ENCODE measurements at places on chromosomes 5 and 9. TPM values are rescaled to one million over a fixed set of nuclear protein-coding genes. Genes with fewer than 3 reads are reported as not detected.
A peak's percentile ranks its signal among the peaks of the same experiment; 100 is the strongest.

DNA sequence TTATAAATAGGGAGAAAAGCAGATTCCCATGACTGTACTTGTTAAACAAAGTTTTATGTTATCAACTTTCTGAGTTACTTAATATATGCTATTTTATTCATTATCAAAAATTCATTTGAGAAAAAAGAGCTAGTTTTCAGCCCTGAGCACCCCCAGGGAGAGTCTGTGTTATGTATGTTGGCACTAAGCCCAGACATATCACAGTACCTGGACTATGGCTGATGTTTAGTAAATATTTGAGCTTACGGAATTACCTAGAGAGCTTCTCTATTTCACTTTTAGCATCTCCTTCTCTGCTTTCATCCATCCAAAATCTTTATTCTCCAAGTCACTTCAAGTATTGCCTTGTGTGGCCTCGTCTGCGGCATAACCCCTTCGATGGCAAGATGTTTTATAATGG, 225.9 kb upstream of the PCSK5 start:
- no peak for DNase-seq

DNA sequence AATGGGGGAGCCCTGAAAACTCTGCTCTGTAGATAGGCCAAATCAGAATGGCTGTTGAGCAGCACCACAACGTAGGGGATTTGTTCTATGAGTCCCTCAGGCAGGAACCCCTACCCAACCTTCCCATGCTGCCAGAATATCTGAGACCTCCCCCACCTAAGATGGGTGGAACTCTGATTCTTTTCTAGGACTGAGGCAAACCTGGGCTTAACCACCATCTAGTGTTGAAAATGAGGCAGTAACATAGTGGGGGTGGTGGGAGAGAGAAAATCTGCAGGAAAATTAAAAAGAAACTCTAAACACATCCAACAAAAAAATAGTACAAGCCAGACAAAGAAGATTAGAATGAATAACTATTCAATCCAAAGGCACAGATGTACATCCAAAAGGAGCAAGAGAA, 228.4 kb downstream of the ATPSCKMT start:
- no peak for DNase-seq

DNA sequence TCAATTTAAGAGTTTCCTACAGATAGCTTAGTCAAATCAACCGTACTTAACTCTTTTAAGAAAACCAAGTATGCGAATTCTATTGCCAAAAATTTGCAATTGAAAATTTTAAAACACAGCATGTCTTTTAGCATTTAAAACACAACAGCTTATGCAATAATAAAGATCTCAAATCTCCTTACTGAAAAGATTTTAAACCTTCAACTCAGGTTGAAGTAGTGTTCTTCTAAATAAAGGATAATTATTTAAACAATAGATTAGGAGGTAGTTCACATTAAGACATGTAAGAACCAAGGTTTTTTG, 5.5 kb downstream of the NR3C1 start:
- DNase-seq = peak; percentile 17

DNA sequence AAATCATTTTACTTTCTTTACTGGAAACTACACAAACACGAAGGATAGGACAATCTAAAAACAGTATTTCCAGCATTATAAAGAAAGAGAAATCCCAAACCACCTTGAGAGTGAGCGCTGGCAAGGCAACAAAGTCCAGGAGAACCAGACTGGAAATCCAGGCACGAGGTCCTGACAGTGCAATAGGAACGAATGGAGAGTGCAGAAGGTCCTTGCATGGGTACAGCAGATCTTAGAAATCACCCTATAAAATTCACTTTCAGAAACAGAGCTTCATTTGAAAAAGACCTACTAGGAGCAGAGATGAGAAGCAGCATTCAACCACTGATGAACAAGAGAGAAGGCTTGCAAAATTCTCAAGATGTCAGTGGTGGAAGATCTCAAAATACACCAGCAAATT, 133.7 kb upstream of the ST8SIA4 start:
- no peak for DNase-seq

DNA sequence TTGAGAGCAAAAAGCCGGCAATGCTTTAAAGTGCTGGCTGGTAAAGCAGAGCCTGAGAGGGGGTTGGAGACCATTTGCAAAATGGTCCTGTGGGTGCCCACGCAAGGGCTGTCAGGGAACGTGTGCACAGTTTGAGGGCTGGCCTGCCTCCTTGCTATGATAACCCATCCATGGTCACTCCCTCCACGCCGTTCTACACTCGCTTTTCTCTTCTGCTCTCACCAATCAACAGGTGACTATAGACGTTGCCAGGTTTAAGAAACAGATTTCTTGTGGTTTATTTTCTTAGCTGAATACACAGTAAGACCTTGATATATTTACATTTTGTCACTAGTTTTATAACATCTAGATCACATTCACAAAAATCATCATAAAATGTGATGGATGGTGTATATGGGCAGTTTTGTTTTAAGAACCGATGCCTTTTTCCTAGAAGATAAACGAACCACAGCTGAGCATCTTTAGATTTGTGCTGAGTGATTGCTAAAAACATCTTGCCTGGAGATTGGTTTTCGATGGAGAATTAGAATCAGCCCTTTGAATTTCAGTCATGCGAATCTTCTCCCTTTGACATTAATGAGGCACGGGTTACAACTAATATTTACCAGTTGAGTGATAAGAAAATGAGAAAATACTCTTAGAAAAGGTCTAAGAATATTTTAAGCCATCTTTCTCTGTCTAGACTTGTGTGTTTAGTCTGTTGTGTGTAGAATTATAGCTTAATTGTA, 13.9 kb downstream of the MAP1B start:
- DNase-seq = no peak

DNA sequence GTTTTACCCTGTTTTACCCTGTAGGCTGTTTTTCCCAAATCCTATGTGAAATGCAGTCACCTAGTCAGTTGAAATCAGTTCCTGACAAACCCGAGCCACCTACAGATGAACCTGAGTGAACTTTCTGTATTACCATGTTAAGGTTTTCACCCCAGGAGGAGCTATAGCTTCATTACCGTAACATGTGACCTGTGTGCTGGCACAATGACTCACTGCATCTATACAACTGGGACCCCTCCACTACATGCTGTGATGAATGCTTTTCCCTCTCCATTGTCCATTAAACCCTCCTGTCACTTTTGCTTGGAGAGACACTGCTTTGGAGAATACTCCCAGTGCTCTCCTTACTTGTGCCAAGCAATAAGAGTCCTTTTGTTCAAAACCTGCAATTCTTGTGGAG, 1974.8 kb downstream of the EFNA5 start:
- no peak for DNase-seq

DNA sequence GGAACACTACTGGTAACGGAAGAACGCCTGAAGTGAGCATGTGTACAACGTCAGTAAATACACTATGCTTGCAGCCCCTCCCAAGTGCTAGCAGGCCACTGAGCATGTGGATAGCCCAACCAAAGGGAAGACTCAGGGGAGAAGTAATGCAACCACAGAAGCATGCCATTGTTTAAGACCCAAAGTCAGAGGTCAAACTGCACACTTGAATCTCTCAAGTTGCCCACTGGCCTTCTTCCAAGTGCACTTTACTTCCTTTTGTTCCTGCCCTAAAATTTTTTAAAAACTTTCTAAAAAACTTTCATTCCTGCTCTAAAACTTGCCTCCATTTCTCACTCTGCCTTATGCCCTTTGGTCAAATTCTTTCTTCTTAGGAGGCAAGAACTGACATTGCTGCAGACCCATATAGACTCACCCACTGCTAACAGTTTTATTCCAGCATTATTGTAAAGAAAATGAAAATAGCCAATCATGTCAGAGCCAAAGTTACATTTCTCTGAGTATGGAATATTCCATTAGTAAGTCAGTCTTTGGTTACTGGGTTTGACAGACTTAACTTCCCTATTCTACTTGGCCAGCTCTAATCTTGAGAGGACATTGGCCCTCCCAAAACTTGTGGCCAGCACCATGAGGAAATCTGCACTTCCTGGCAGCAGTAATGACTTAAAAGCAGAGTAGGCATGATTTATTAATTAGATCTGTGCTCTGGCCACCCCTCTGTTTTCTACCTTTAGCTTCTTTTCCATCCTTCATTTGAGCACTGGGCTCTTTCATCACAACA, 76.9 kb downstream of the TSSK1B start:
- peak; percentile 47 for DNase-seq

GRCh38 chr5:77064040-77064439, 23.0 kb downstream of the ZBED3 start:
- DNase-seq = no peak

DNA sequence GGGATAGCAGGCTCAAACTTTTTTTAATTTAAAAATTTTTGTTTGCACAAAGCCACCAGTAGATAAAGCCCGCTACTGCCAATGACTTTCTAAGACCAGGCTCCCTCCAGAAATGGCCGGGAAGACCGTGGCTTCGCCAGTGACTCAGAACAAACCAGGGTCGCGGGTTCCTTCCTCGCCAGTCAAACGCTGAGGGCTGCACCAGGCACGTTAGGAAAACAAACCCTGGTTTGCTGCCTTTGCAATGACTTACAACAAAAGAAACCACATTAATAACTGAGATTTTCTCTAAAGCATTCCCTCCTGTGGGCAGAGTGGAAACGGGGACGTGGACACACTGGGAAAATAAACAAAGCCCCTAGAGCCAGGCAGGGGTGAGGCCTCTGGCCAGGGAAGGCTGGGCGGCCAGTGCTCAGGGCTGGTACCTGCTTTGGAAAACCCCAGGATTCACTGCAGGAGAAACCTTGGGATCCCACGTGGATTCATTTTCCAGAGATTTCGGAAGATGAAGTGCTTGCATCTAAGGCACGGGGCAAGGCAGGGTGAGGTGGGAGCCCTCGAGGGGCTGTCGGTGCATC, 3.8 kb downstream of the PRRX2 start:
- peak; percentile 43 for DNase-seq

DNA sequence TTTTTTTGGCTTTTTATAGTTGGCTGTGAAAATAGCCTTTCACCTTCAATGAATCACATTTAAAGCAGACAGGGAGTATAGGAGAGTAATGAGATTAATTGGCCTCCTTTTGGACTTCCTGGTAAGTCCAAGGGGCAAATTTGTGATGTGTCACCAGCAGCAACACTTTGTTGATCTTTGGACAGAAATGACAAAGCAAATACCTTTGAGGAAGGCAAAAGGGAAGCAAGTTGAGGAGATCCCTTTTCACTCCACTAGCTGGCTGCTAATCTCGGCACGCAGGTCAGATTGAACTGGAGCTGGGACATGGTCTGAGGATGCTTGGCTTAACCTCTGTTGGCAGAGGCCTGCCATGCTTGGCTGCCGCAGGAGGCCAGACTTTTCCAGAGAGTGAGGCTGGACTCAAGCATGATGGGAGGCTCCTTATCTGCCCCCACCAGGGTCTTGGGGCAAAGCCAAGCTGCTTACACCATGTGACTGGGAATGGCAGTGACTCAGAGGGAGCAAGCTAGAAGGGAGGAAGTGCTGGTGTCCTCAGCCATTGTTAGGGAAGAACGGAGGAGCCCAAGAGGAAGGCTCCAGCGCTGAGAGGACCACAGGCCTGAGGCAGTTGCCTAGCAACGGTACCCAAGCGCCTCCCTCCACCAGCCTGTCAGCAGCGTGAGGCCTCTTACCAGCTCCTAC, 174.5 kb upstream of the MAP1B start:
- no peak for DNase-seq

GRCh38 chr5:73312146-73312871, 136.3 kb downstream of the FOXD1 start:
- DNase-seq = peak; percentile 82

DNA sequence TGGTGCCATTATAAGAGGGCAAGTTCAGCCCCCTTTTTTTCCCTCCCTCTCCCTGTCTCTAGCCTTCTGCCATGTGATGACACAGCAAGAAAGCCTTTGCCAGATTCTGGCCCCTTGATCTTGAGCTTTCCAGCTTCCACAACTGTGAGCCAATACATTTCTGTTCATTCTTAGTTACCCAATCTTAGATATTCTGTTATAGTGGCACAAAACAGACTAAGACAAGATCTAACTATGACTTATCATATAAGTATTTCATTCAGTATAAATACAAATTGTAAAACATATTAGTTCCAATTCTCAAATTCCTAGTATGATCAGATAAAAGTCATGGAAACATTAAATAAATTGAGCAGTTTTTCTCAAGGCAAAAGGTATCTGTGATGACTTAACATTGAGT, 276.3 kb downstream of the COX7C start:
- DNase-seq = no peak

DNA sequence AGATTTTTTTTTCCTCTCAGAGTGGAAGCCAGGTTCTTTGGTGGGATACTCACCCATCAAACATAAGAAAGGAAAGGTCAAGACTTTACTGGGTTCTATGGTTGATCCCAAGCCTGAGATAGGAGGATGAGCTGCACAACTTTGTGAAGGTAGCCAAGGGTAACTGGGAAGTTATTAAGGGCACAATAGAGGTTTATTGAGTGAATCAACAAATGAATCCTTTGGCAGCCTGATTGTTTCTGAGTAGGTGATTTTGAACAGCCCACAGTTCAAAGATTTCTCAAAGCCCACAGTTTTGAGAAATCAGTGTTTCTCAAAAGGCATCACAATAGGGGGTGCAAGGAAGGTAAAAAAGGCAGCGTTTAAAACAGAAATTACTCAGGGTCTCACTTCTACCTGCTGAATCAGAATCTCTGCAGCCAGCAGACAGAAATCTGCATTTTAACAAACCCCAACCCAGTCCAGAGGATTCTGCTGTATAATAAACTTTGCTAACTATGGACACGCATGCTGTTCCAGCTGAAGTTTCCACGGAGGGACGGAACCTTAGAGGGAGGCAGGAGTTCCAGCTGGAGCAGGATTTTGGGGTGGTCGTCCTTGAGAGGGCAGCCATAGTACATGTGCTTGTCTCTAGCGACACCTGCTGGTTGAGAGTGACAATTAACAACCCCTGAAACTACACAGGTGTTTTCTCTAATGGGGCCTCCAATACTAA, 32.7 kb upstream of the FSD1L start:
- peak; percentile 62 for DNase-seq

DNA sequence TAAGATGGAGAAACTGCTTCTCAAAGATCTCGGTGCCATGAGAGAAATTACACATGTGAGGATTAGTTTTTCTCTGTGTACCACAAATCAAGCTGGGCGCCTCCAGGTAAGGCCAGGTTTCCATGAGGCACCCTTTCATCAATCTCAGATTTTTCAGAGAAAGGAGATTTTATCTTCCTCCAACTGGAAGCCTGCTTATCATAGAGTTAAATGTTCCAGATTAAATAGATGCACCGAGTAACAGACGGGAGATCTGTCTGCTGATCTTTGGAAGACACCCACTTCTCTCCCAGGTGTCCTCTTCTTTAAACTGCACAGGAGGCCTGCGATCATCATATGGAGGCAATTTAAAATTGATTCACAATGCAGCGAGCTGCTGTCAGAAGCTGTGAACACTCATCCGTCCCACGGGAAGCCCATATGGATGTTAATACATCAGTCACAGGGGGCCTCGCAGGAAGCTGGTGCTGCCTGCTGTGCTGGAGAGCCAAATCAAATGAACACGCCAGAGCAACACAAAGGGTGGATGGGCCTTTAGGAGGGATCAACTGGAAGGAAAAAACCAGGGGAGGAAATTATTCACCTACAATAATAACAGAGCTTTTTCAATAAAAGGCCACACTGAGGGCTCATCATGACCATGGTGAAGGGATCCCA, 93.3 kb downstream of the TLE1 start:
- DNase-seq = no peak

VCP gene
- 383 TPM for total RNA-seq

TBC1D2 gene
- total RNA-seq = 20.2 TPM

EQTN gene
- not detected for total RNA-seq

ESM1 gene
- total RNA-seq = not detected

C9 gene
- not detected for total RNA-seq

STK10 gene
- 22.3 TPM for total RNA-seq

QSOX2 gene
- total RNA-seq = 20.7 TPM

CCDC180 gene
- not detected for total RNA-seq

BTNL9 gene
- not detected for total RNA-seq

NR2F1 gene
- 5.4 TPM for total RNA-seq

GABRA6 gene
- not detected for total RNA-seq

HAUS6 gene
- total RNA-seq = 15.4 TPM

CXCL14 gene
- not detected for total RNA-seq
